Fibroblast of lung (primary cell): ENCODE measurements at places on chromosomes 2 and 18. TPM values are rescaled to one million over a fixed set of nuclear protein-coding genes. Genes with fewer than 3 reads are reported as not detected.

DNA sequence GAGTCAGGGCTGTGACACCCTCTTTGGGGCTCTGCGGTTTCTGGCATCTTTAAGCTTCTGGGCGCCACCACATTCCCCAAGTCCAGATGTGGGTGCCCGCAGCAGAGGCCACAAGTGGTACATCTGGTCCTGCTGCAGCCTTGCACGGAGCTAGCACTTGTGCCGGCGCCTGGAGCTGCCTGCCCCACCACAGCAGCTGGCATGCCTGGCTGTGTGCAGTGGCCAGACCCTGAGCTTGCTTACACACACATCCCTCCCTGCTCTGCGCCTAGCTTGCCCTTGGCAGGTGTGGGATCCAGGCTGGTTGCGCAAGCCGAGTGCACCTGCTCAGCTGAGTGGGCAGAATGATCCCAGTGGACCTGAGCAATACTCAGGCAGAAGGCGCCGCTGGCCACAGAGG, 27.3 kb downstream of the SLC4A10 start:
- DNase-seq: no peak

GRCh38 chr18:13465124-13465446, 246.5 kb downstream of the LDLRAD4 start:
- no peak for DNase-seq

- no peak for DNase-seq
These were observed 95.7 kb downstream of the ICOS start for GRCh38 chr2:204032301-204032700.

Gene HOXD4
- not detected in 2 replicates for total RNA-seq

Gene SERPINB11
- total RNA-seq: not detected in 2 replicates

DNA sequence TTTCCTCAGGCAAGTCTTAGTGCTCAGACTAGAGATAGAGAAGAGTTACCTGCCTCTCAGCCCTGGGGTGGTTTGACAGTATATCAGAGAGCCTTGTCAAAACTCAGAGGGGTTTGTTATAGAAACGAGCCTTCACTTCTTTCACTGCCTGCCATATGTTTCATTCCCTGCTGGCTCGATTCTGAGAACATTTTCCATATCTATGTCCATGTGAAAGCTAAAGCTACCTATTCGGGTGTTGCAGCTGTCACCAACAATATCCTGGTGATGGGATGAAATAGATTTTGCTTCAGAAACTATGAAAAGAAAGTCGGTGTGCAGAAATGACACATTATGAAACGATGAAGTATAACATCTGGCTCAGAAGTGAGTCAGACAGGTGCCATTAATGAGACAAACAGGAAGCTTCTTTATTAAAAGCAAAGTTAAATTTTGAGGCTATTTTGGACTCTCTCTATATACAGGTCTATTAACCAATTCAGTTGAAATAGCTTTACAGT, 56.1 kb upstream of the TANK start:
- no peak for DNase-seq

Gene MDH1B
- 0.99 and 1.8 TPM in 2 replicates for total RNA-seq

- no peak for DNase-seq
These were observed 252.5 kb downstream of the TPGS2 start for GRCh38 chr18:36576339-36576738.

DNA sequence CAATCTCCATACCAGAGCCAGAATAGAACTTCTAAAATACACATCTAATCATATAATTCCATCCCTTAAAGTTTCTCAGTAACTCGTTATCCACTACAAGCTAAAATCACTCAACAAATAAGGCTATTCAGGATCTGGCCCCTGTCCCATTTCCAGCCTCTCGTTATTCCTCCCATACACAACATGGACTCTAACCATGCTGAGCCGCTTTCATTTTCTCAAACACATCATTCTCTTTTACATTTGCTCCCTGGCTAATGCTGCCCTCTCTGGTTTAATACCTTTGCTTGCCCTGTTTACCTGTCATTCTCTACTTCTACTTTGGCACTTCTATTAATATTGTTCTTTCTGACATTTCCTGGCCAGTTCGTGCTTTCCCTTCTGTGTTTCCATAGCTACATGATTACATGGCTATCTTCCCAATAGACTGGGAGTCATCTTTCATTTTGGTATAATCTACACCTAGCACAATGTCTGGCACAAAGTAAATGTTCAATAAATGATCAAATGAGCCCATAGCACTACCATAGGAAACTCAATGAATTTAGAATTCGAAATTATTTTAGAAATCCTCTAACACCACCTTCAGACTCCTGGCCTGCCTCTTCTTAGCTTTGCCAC, 163.6 kb upstream of the VRK2 start:
- DNase-seq: no peak

GRCh38 chr2:72341639-72342038, 194.0 kb upstream of the CYP26B1 start:
- no peak for DNase-seq

Gene DOK6
- total RNA-seq: 4.0 and 6.7 TPM in 2 replicates

- no peak for DNase-seq
These were observed 35.9 kb downstream of the CD302 start for GRCh38 chr2:159762075-159762474.

DNA sequence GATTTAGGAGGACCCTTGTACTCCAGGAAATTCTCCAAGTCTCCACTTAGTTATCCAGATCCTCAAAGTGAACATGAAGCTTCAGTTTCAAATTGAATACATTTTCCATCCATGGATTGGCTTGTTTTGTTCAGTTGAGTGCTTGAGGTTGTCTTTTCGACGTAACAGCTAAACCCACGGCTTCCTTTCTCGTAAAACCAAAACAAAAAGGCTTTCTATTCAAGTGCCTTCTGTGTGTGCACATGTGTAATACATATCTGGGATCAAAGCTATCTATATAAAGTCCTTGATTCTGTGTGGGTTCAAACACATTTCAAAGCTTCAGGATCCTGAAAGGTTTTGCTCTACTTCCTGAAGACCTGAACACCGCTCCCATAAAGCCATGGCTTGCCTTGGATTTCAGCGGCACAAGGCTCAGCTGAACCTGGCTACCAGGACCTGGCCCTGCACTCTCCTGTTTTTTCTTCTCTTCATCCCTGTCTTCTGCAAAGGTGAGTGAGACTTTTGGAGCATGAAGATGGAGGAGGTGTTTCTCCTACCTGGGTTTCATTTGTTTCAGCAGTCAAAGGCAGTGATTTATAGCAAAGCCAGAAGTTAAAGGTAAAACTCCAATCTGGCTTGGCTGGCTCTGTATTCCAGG, at the start of gene CTLA4:
Gene CTLA4, plus strand, starts transcription at position 211 of the 640 bp plus-strand sequence. Its CDS starts 172 bp downstream, at position 383.
- DNase-seq: no peak

Gene FRZB
- 2.0 and 5.6 TPM in 2 replicates for total RNA-seq
